ENCODE measurements at places on chromosomes 1 and 21.

DNA sequence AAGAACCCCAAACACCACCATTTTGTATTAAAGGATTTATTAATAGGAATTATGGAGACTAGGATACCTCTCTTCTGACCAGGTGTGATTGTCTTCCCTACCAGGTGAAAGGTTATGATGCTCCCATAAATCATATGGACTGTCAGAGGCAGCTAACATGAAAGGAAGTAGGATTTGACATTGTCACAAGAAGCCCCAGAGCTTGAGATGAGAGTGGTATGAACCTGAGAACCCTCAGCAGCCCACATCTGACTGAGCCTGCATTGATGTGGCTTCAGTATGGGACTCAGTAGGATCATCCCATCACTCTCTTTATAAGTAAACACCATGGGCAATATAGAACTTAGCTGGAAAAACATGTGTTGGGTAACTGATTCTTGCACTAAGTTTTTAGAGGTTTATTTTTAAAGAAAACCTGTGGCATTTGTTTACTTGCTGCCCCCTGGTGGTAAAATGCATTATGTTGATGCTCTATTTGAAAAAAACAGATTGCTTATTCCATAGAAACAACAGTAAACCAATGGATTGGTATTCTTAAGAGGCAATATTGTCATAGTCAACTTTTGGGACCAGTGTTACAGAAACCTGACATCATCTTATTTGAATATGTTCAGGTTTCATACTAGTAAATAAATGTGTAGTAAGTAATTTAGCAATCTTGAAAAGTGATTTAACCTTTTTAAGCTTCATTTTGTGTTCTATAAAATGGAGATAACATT, 16.6 kb upstream of the CACYBP start:
- peak; percentile 43 for DNase-seq

- DNase-seq = no peak
These were observed 764 bp downstream of the PKNOX1 start for GRCh38 chr21:42974832-42975820.

- no peak for DNase-seq
These were observed 117.1 kb downstream of the ZZZ3 start for GRCh38 chr1:77565321-77565720.

GRCh38 chr1:205680073-205680851, at the start of gene SLC45A3:
SLC45A3 (minus strand) TSS chr1:205680509; CDS start chr1:205664656, 15,853 bp downstream.
- no peak for DNase-seq

DNA sequence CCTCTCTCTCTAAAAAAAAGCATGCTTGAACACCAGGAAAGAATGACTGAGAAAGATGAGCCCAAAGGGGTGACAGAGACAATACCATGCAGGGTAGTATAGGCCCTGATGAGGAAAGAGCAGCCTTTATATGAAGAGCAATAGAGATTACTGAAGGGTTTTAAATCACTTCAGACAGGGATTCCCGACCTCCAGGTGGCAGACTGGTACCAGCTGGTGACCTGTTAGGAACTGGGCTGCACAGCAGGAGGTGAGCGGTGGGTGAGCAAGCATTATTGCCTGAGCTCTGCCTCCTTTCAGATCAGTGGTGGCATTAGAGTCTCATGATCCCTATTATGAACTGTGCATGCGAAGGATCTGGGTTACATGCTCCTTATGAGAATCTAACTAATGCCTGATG, 30.8 kb upstream of the GTF2B start:
- DNase-seq = no peak

DNA sequence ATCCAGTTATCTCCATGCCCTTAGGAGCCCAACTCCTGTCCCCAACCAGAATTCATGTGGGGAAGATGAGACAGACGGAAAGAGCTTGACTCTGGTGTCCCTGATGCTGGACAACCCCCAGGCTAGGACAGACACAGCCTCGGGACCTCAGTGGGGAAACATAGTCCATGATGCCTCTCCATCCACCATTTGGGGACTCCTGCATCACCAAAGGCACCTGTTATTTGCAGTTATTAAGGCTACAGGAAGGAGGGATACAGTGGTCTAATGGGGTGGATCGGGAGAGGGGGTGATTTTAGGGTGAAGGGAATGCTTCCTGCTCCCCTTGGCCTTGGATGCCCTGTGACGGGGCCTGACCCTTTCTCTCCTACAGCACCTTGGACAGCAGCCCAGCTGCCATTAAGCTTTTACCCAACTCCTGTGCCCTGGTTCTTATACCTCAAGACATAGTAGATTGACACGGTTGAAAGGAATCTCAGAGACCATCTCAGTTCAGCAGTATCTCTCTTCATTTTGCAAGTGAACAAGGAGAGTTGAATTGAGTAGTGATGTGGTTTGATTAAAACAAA, 111.6 kb downstream of the MATN1 start:
- DNase-seq = no peak

DNA sequence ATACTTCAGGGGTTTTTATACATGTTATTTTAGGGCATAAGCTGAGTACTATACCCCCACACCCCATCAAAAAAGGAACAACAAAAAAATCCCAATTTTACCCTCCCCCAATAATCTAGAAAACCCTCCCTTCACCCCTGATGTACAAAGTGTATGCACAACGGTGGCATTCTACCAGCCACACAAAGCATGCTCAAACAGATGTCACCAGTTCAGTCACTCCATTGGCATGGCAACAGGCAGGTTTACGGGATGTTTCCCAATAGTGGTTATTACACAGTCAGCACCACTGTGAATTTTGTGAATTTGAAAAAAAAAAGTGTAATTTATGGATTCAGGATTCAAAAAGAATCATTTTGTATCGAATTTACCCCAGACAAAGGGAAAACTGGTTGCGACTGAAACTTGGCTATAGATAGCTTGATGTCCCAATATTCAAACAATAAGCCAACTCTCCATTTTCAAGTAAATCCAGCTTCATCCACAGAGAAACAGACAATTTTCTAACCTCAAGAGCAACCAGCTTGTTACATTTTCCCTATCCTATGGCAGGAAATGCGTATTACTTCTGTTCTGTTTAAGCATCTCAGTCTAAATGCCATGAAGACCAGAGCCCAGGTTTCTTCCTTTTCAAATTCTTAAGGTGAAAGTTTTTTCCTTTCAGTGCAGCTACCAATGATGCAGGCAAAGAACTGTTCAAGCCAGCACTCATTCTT, 34.0 kb upstream of the SLC45A3 start:
- no peak for DNase-seq

DNA sequence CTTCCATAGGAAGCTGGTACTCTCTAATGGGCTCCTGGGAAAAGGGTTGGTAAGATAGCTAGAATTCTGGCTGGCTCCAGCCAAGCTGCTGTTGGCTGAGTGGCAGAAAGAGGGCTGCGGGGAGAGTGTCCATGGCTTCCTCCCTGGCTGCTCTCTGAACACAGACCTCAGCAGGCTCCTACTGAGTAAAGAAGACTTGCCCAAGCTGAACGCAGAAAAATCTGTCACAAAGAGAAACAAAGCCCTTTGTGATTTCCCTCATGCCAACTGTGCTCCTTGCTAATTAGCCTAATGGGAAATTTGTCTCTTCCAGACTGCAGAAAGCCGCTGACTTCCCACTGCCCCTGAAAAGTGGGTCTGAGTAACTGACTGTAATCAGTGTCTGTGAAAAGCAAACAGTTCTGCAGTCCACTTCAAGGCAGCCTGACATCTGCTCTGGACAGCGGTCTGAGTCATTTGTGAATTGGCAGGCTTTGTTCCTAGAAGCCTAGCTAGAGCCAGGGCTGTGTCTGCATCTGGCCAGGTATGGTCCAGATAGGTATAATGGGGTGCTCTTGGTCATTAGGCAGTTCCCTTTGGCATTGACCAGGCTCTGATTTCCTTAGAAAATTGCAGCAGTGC, 282.8 kb downstream of the ZNF648 start:
- no peak for DNase-seq

DNA sequence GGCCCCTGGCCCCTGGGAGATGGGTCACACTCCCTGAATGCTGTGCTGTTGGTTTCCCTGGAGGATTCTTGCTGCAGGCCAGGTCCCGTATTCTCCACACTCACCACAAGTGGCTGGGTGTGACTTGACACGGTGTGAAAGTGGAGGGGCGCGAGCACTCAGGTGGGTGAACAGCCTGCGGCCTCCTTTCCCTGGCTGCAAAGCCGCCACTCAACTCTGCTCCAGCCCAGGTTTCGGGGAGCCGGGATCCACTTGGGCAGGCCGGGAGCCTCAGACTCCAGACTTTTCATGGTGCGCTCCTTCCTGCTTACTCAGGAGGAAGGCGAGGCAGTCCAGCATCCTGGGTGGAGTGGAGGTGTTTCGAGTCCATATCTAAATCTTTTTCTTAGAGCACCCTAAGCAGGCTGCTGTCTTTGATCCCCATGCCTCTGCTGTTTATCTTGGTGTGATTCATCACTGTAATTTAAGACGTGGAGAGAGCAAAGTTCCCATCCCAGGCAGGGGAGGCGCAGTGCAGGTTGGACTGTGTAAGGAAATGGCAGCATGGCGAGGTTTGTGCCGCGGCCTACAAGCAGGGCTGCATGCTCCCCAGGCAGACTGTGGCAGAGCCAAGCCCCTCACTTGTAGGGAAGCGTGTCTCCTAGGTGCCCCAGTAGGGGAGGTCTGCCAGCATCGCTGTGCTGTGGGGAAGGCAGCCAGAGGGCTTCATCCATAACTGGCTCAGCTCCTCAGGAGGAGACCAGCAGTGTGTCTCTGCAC, 29.6 kb downstream of the VANGL1 start:
- no peak for DNase-seq

DNA sequence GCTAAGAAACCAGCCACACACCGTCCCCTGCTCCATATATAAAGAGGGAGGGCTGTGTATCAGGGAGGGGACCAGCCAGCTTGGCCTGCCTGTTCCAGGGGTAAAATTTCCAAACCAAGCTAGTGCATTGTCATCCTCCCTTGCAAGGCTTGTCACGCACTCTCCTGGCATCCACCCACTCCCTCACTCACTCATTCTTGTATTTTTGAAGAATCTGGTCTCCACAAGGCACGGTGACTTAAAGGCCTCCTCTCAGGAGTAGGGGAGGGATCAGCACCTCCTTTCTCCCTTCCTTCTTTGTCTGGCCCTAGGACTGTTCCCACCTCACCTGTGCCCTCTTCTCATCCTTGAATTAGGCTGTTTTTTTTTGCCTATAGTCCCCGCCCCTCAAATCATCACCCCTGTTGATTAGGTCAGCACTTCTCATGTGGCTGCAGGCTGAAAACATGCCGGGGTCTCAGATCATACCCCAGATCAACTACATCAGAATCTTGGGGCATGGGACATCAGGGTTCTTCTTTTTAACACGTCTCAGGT, 5.0 kb downstream of the ABCA4 start:
- no peak for DNase-seq

Data from NT2/D1 (cell line).